NCI-H146 (cell line): ENCODE measurements at places on chromosomes 11 and 22.

DNA sequence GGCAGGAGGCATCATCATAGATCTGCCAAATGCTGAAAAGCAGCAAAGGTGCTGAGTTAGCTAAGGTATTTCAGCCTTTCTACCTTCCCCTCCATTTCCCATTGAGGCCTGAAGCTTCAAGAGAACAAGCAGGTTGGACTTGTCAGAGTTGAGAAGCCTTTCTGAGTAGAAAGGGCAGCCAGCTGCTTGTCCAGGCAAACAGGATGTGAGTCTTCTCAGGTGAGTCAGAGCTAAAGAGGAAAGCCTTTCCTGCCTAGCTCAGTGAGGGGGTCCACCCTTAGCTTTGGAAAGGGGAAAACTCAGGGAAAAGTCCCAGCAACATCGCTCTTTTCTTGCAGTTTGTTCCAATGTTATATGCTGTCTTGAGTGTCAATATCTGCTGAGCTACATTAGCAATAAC, 13.2 kb upstream of the MPZL2 start:
- no peak for DNase-seq

- DNase-seq: no peak
These were observed 8.5 kb upstream of the SCN2B start for GRCh38 chr11:118184784-118185579.

DNA sequence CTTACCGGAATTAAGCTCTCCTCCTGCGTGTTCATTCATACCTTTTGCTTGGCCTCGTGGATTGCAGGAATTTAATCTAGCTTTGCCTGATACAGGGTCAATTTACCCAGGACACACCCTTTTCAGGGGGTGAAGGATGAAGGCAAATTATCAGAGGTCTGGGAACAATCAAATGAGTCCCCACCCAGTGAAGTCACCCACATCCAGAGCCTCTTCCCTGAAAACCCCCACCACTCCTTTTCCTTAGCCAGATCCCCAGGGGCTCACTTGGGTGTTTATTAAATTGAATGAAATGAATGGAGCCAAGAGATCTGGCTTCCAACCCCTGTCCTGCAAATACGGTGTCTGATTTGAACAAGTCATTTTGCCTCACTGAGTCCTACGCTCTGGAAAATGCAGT, 31.0 kb upstream of the LIPT2 start:
- no peak for DNase-seq

- DNase-seq: no peak
These were observed 48.8 kb upstream of the CD44 start for GRCh38 chr11:35090125-35090524.

DNA sequence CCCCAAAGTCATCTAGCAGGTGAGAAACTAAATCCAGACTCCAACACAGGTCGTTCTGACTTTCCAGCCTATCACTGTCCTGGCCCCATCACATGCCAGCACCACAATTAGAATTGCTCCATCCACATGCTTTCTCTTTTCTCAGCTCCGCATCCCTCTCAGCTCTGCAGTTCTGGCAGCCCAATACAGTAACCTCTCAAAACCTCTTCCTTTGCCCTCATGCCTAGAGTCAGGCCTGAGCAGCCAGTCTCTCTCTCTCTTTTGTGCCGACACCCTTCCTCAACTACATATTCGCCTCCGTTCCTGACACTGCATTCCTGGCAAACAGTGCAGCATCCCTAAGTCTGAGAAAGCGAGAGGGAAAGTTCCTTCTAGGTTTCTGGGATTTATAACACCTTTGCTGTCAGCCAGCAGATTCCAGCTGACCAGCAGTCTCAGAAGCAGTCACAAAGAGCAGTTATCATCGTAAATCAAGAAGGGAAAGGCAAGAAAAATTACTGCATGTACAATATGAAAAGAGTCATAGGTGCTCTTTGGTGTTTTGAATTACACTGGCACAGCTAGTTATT, 258.0 kb downstream of the FAT3 start:
- DNase-seq: no peak

DNA sequence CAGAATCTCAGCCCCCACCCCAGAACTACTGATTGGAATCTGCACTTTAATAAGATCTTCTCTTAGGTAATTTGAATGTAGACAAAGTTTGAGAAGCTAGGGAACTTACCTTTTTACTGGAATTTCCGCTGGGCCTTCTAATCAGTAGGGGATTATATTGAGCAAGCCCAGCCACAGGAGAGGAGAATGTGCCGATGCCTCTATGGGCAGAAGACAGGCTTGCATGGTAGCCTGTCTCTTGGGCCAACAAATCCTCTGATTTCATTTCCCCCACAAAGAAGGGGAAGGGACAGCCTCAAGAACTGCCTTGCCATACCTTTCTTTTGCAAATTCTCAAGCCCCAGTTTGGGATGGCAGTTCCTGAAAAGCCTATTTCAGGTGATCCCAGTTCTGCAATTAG, 163.4 kb upstream of the BDNF start:
- DNase-seq: no peak

- DNase-seq: no peak
These were observed 6.1 kb upstream of the ARAP1 start for GRCh38 chr11:72758304-72758689.

DNA sequence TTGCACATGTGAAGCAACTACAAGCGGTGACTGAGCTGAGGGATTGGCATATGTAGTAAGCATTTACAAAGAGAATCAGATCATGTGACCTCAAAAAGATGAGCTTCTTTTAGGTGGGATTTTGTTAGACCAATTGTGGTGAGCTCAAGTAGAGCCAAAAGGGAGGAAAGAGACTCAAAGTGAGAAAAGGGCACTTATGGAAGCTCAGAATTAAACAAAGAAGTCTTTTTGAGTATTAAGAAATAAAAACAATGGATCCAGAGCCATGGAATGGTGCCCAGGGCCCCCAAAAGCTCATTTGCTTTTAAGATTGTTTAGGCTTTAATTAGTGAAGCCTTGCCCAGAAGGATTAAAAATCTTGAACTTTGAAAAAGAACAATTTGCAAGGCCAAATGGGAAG, 246.7 kb upstream of the MPPED2 start:
- no peak for DNase-seq

- peak; percentile 64 for DNase-seq
These were observed 145.7 kb downstream of the TTC17 start for GRCh38 chr11:43504316-43504950.

GRCh38 chr11:36240801-36241200, 48.4 kb downstream of the COMMD9 start:
- DNase-seq: peak; percentile 85

DNA sequence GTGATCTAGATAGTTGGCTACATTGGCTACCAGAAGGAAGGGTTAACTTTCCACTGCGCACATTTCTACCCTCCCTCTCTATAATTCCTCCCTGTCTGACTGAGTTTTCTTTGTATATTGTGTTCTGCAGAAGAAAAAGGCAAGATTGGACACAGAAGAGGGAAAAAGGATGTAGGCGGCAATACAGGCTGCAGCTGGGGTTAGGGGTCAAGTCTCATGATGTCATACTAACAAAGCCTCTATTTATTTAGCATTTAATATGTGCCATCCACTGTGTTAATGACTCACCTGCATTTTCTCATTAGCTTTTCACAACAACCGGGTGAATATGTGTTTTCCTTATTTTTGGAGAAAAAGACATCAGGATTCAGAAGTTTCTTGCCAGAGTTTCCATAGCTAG, 2.0 kb downstream of the FAM83F start:
- DNase-seq: peak; percentile 39

DNA sequence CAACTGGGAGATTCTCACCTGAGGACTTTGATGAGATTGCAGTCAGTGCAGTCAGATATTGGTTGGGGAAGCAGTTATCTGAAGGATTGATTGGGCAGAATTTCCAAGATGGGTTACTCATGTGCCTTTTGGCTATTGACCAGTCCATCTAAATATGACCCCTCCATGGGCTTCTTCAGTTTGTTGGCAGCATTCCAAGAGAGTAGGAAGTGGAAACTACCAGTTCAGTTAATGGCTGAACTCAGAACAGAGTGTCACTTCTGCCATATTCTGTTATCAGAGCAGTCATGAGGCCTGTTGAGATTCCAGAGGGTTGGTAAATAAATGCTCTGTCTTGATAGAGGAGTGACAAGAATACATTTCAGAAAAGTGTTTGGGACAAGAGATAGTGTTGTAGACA, 71.0 kb downstream of the CYP2R1 start:
- no peak for DNase-seq

DNA sequence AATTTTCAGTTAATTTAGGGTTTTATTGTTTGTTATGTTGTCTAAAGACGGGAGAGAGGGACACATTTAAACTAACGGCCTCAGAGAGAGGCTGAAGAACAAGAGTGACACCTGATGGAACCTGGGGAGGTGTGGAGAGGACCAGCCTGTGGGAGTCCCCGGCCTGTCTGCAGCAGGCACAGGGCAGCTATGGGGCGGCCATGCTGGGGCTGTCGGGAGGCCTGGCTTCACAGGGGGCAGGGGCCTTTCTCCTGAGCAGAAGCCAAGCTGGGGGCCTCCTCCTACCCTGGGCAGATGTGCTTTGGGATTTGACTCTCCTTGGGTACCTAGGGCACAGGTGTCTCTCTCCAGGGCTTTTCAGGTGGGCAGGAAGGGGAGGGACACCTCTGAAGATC, 21.9 kb downstream of the RELT start:
- no peak for DNase-seq

- no peak for DNase-seq
These were observed 3.5 kb upstream of the SEC14L2 start for GRCh38 chr22:30393322-30393680.

DNA sequence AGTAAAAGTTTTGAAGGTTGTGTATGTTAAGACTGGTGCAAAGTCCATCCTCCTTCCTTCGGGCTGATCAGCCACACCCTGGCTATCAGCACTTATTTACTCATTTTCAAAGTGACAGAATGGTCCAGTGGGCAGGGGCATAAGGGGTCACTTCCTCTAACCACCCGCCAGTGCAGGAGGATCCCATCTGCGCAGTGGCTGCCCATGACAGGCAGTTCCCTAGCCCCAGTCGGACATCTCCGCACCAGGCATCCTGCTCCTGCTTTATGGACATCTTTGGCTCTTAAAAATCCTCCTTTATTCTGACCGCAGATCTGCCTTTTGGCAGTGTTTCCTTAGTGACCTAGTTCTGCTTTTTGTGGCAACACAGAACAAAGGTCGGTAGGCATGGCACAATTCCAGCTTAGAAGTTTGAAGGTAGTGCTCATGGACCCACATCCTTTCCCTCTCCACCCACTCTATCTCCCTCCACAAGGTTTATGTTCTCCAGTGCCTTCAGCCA, 55.9 kb downstream of the BMAL1 start:
- no peak for DNase-seq

GRCh38 chr22:47055921-47056320, 293.5 kb downstream of the TBC1D22A start:
- no peak for DNase-seq

GRCh38 chr11:106128740-106129139, 51.3 kb downstream of the AASDHPPT start:
- no peak for DNase-seq

DNA sequence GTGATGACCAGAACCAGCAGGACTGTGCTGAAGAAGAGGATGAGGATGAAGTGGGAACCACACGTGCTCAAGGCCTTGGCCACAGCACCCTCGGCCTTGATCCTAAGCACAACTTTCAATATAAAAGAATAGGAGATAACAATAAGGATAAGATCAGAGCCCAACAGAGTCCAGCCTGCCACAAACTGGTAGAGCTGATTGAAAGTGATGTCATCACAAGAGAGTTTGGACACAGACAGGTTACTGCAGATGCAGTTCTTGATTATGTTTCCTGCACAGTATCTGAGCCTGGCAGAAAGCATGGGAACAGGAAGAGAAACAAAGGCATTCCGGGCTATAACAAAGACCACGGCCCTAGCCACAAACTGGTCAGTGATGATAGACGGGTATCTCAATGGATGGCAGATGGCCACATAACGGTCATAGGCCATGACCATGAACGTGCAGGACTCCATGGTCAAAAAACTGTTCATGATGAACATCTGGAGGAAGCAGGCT, 4.5 kb downstream of the OR56A4 start:
- no peak for DNase-seq

- no peak for DNase-seq
These were observed 92.2 kb upstream of the SORL1-AS1 start for GRCh38 chr11:121544956-121545355.

DNA sequence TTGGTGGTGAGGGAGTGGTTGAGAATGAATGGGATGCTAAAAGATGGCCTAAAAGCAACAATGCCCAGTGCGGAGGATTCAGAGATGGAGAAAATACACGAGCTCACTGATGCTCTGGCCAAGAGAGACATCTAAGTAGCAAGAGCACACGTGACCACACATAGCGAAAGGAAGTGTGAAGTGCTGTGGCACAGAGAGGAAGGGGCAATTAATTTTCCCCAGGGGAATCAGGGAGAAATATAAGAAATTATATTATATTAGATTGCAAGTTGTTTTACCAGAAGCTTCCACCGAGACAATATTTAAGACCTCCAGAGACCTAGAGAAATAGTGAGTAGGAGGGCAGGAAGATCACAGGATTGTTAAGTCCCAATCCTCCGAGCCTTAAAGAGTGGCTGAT, 80.6 kb downstream of the RCN1 start:
- no peak for DNase-seq

- DNase-seq: no peak
These were observed 29.6 kb downstream of the TOM1 start for GRCh38 chr22:35329114-35329847.

GRCh38 chr11:76665172-76665571, 5.4 kb downstream of the LRRC32 start:
- DNase-seq: no peak

- DNase-seq: no peak
These were observed 215.2 kb upstream of the MPPED2 start for GRCh38 chr11:30801357-30801756.

DNA sequence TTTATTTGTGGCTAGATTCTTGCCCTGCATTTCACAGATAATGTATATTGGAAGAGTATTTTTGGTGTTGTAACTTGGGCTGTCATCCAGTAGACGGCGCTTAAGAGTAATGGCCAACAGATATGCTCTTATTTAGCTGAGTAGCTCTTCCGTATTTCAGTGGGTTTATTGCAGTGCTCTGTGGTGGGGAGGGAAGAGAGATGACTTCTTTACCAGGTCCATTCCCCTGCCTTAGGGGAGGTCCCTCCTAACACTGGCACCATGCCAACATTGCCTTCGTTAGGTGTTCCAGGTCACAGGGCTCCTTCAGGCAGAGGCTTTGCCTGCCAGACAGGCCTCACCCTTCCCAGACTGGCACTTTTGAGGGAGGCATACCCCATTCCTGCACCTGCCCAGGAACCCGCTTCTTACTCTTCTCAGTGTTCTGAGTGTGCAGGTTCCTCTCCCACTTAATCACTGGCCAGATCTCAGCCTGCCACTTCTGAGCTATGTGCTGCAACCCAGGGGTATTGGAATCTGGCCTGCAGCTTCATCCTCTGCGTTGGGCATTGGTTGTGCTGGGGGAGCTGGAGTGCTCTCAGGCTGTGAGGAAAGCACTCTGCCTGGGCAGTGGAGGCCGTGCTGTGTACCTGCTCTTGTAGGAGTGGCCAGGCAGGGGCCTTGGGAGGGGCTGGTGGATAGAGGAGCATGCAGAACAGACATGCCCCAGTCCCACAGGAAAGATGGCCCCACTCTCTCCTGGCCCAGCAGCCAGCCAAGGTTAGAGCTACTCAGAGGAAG, 29.4 kb upstream of the SLN start:
- DNase-seq: peak; percentile 11

GRCh38 chr11:73710964-73711363, 49.9 kb downstream of the RAB6A start:
- no peak for DNase-seq
